ENCODE measurements at places on chromosomes 1 and 21. TPM values are rescaled to one million over a fixed set of nuclear protein-coding genes. Genes with fewer than 3 reads are reported as not detected.

FCGR1A gene
- total RNA-seq = not detected

NEK2 gene
- 33.9 TPM for total RNA-seq

S100A13 gene
- 172 TPM for total RNA-seq

ZNF683 gene
- total RNA-seq = not detected

ANGPTL3 gene
- total RNA-seq = not detected

NUDT4B gene
- total RNA-seq = 20.1 TPM

ASPM gene
- total RNA-seq = 33.1 TPM

FOXO6 gene
- 0.32 TPM for total RNA-seq

KLHDC9 gene
- 2.9 TPM for total RNA-seq

PEAR1 gene
- 8.1 TPM for total RNA-seq

SLC44A5 gene
- total RNA-seq = 2.9 TPM

HCN3 gene
- 0.32 TPM for total RNA-seq

HDGF gene
- total RNA-seq = 134 TPM

MYOG gene
- total RNA-seq = not detected

HAO2 gene
- not detected for total RNA-seq

NTMT2 gene
- total RNA-seq = not detected

MX1 gene
- total RNA-seq = 52.6 TPM

TFAP2E gene
- total RNA-seq = under 0.01 TPM

LCE2B gene
- not detected for total RNA-seq

OR6N1 gene
- not detected for total RNA-seq

BMP8B gene
- 0.15 TPM for total RNA-seq

GBP6 gene
- total RNA-seq = not detected

CCDC30 gene
- total RNA-seq = 0.32 TPM

E2F2 gene
- 2.0 TPM for total RNA-seq

TNFSF4 gene
- total RNA-seq = 36.0 TPM

Measured in epithelial cell of umbilical artery (primary cell).